ENCODE measurements at places on chromosomes 6 and 20.
A peak's percentile ranks its signal among the peaks of the same experiment; 100 is the strongest.

GRCh38 chr6:88856566-88856965, 106.9 kb downstream of the RNGTT start:
- peak; percentile 8 for DNase-seq

- DNase-seq = no peak
Measured at GRCh38 chr6:152189736-152190135, 382.3 kb downstream of the ESR1 start.

GRCh38 chr6:73028124-73028766, 197.1 kb downstream of the KHDC1L start:
- no peak for DNase-seq

GRCh38 chr6:145727817-145728388, 7.4 kb downstream of the EPM2A start:
- no peak for DNase-seq

DNA sequence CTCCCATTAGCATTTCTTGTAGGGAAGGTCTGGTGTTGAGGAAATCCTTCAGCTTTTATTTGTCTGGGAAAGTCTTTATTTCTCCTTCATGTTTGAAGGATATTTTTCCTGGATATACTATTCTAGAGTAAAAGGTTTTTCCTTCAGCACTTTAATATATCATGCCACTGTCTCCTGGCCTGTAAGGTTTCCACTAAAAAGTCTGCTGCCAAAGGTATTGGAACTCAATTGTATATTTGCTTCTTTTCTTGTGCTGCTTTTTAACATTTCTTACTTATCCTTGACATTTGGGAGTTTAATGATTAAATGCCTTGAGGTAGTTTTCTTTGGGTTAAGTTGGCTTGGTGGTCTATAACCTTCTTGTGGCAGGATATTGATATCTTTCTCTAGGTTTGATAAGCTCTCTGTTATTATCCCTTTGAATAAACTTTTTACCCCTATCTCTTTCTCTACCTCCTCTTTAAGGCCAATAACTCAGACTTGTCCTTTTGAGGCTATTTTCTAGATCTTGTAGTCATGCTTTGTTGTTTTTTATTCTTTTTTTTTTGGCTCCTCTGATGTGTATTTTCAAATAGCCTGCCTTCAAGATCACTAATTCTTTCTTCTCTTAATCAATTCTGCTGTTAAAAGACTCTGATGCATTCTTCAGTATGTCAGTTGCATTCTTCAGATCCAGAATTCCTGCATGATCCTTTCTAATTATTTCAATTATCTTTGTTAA, 225.0 kb upstream of the ZNF217 start:
- DNase-seq = no peak

DNA sequence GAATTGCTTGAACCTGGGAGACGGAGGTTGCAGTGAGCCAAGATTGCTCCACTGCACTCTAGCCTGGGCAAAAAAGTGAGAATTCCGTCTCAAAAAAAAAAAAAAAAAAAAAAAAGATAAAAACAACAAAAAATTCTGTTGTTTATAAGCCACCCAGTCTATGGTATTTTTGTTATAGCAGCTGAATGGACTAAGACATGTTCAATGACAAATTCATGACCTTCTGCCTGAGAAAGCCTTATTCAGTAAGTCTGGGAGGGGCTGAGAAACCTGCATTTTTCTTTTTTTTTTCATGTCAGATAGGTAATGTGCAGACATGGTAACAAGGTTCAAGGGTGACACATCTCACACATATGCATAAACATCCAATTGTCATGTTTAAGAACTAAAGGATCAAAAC, 40.4 kb upstream of the TRAF3IP2 start:
- DNase-seq = no peak

- DNase-seq = peak; percentile 64
Measured at GRCh38 chr20:8749101-8749500, 319.8 kb upstream of the PLCB4 start.

- no peak for DNase-seq
Measured at GRCh38 chr6:35435074-35435837, 16.9 kb upstream of the FANCE start.

DNA sequence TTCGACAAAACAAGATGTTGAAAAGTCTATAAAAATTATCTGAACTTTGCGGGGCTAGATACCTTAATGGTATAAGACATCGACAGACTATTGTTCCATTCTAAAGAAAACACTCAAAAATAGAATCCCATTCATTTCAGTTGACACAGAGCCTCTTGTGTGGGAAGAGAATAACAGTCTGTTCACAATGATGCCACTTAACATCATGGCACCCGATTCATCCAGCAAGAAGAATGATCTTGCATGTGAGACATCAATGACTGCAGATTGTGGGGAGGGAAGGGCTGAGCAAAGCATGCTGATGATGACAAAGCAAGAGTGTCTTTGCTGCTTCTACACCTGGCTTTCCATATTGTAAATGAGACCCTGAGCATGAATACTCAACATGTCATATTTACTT, 49.7 kb upstream of the ARMH2 start:
- no peak for DNase-seq
